ENCODE measurements at places on chromosomes 4 and X.
A peak's percentile ranks its signal among the peaks of the same experiment; 100 is the strongest.

DNA sequence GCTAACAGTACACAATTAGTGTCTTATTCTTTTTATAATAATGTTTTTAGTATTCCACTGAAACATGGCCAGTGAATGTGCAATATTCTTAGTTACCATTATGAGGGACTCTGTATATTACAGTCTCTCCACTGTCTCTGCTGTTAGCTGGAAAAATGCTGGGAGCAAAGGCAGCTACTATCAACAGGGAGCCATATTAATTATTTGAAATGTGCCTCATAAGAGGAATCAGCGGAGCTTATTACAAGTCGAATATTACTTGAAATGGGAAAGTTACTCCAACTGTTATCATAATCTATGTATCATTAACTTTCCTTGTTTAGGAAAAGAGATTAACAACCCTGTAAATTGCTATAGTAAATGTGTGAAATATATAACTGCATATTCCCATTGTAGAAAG, 612.0 kb downstream of the ADGRL3 start:
- no peak for DNase-seq

- DNase-seq: no peak
Measured at GRCh38 chr4:15413010-15413622, 14.7 kb upstream of the C1QTNF7 start.

GRCh38 chr4:100948911-100949310, 398.4 kb downstream of the PPP3CA start:
- no peak for DNase-seq

DNA sequence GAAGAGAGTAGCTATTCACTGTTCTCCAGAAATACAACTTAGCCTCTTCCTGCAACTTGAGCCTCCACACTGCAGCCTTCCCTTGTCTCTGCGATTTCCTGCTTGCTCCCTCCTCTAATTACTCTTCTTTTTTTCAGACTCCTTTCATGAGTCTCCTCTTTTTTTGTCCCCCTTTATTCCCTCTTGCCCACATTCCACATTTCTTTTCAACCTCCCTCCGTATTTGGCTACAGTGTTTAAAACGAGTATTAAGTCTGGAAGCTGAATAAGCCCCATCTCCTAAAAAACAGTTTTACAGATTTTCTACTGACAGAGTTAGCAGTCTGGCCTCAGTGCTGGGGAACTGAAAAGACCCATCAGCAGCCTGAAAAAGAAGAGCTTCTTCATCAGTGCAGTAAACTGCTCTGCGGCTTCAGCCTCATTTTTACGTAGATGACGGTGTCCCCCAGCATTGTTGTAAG, 141.5 kb downstream of the TENM3 start:
- DNase-seq: no peak

- DNase-seq: no peak
Measured at GRCh38 chr4:153791746-153792617, 3.1 kb upstream of the SFRP2 start.

GRCh38 chr4:10273030-10273429, 156.4 kb upstream of the WDR1 start:
- no peak for DNase-seq

GRCh38 chr4:100420571-100420970, 97.3 kb downstream of the EMCN start:
- DNase-seq: no peak

- no peak for DNase-seq
Measured at GRCh38 chr4:73080789-73081188, 11.3 kb upstream of the COX18 start.

GRCh38 chrX:22135171-22135711, 103.1 kb downstream of the PHEX start:
- DNase-seq: no peak

DNA sequence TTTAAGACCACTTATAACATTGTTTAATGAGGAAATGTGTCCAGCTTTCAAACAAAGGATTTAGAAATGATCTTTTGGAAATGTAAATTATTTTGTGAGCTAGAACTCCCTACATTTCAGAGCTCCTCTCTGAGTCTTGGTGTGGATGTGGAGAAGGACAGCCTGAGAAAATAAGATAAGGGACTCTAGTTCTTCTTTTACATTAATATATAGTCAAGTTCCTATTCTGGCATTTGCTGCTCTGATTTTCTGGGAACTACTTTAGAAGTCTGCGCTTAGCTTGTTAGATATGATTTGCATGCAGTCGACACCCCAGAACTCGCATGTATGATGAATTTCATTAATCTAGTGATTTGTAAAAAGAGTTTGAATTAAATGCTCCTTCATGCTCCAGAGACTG, 45.5 kb downstream of the TSPAN7 start:
- no peak for DNase-seq

DNA sequence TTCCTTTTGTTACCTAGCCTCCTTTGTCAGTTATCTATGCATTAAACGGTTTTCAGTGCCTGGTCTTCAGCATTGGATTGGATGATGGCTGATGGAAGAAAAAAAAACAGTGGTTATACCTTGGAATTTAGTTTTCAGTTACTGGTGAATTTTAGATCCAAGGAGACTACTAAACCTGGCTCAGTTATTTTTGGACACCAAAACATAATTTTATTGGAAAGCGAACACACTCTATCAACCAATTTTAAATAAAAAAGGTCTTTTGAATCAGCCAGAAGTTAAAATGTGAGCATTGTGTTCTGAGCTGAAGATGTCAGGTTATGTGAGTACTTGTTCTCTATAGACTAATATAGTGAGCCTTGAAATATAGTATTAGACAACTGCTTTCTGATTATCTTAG, 32.1 kb downstream of the FGF2 start:
- no peak for DNase-seq

- DNase-seq: no peak
Measured at GRCh38 chr4:41835321-41835995, 86.9 kb upstream of the PHOX2B start.

- no peak for DNase-seq
Measured at GRCh38 chr4:137526681-137527080, 5.6 kb downstream of the PCDH18 start.

DNA sequence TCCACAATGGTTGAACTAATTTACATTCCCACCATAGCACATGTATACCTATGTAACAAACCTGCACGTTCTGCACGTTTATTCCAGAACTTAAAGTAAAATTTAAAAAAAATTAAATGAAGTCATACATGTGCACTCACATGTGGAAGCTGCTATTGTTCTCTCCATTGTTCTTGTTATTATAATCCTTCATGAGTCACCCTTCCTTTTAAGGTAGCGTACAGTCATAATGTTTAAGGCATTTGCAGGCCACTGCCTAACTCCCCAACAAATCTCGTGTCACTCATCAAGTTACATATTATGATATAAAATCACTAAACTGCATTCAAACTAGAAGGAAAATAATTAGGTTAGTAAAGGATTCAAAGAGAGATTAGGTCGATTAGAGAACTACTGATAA, 63.6 kb downstream of the SLC7A11 start:
- DNase-seq: no peak

DNA sequence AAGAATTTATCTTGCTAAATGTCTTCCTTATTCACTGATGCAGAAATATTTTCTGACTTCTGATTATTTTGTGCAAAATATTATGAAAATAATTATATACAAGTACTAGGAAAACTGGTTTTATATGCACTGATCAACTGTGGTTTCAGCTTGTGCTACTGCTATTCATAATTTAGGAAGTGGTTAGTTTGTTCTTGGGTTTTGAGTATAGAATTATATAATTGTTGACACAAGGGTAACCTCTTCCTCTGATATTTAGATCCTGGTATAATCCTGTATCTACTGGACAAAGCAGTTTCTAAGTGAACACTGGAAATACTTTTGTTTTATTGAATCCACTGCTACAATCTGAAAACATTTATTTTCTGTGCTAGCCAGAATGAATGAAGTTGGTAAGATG, 182.8 kb downstream of the PDGFC start:
- DNase-seq: no peak

- no peak for DNase-seq
Measured at GRCh38 chr4:124433044-124433443, 279.5 kb downstream of the ANKRD50 start.

GRCh38 chrX:110228453-110228852, 89.4 kb downstream of the AMMECR1 start:
- DNase-seq: no peak

DNA sequence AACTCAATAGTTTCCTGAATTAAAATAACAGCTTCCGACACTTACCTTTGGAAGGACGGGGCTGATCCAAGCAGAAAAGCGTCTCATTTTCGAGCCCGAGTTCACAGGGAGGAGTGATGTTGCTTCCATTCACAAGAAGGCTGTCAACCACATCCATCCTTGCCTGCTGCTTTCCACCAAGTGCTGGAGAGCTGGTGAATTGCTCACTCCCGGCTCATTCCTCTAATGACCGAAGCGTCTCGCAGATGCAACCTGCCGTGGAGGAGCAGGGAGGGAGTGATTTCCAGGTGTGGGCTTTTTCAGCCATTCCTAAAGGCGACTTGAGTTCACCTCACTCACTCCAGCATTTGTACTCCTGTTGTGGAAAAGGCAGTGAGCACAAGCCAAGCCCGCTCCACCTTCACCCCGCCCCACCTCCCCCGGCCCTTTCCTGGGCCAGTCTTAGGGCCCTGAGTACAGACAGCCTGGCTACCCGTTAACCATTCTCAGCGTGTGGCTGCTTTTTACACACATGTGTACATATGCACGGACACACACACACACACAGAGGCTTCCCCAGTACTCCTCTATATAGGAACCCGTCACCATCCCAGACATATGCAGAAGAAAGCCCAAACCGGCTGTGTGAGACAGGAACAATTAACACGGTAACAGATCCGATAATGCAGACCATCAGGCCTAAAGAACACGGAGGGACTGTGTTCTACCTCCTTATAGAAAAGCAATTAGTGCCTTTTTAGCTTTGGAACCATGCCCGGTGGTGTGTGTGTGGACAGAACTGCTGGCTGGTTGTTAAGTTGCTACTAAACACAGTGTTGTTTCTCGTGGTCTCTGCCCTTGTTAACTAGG, at the start of gene CCKAR:
Gene CCKAR, minus strand, starts transcription at position 374 of the 849 bp plus-strand sequence. Its CDS starts 217 bp downstream, at position 157.
- DNase-seq: peak; percentile 87

DNA sequence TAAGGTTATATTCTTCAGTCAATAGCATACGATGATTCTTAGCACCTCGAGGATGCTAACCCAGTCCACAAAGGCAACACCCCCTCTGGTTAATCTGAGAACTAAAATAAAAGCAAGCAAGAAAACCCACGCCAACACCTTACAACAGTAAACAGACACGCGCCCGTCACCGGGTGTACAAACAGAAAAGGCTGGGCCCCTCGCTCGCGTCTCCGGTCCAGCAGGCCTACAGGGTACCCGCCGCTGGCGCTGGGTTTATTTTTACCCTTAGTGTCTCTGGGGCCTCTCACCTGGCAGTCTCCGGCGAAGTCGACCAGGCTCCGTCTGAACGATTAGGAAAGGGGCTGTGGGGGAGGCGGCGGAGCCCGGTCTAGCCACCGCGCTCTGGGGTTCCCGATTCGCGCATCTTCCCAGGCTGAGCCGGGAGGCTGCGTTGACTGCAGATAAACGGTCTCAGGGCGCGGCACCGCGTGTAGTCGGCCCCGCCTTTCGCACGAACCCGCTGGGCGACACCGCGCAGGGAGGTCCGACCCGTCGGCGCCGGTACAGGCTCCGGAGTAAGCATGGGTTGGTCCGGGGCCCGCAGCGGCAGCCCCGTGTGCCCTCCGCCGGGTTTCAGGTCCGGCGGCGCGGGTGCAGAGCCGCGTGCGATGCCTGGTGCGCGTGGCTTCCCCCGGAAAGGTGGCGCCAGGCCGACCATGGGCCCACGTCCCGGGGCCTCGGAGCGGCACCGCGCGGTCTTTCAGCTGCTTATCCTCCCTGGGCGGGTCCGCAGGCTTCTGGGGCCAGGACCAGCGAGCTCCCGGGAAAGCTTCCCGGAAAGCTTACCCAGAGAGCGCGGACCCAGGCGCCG, 441 bp downstream of the SLC9B2 start:
- DNase-seq: peak; percentile 75

- DNase-seq: no peak
Measured at GRCh38 chr4:146255874-146256273, 41.5 kb downstream of the REELD1 start.

DNA sequence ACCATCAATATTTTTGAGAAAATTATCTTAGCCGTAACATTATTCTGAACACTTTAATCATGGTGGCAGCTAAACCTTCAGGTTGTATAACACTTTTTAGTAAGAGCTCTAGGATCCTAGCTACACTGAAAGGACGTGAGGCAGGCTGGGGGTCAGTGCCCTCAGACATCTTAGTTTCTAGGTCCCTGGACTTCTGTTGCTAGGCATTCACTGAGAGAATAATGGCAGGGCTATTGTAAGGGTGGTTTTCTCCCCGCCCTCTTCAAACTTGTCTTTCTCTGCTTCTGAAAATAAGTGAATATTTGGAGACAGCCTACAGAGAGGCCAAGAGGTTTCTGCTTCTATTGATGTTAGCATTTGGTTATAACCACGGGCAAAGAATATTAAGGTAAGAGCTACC, 15.4 kb upstream of the MMRN1 start:
- no peak for DNase-seq

- DNase-seq: no peak
Measured at GRCh38 chr4:27429364-27429871, 568.8 kb downstream of the STIM2 start.

DNA sequence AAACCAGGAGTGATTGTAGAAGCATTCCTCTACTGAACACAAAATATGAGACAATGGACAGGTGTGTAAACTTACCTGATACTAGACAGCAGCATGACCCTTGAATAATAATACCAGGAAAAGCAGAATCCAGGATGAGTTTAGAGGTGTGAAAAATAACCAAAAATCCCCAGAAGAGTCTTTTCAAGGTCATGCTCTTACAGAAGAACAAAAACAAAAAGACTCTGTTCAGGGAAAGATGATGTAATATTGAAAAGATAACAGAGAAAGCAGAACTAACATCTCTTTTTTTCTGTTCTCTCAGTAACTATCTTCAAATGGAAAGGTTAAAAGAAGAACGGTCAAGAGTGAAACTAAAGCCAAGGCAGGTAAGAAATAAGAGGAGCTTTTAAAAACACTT, 14.0 kb upstream of the ARHGAP10 start:
- DNase-seq: no peak

DNA sequence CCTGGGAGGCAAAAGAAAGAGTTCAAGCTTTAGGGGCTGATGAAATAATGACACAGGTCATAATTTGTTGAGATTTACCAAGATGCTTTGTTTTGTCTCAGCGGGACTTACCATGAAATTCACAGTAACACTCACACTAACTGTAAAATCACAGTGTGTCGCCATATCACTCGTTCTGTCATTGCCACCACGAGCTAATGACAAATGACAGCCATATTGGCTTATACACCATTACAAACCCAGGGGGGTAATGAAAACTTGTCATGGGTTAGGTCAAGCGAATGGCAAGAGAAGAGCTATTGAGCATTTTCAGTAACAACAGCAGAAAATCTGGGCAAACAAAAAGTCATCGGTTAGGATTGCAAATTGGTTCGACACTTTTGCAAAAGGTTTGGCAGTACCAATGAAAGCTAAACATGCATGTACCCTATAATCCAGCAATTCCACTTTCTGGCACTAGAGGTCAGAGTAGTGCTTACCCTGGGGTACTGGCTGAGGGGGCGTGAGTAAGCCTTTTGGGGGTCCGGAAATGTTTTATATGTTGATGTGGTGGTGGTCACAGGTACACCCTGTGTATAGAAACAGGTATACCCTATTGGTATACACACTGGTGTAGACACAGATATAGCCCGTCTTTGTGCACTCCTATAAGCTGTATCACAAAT, 83.9 kb upstream of the RAI2 start:
- no peak for DNase-seq

Data from COR-L47 (cell line).